ENCODE measurements at places on chromosomes 2 and 18.

DNA sequence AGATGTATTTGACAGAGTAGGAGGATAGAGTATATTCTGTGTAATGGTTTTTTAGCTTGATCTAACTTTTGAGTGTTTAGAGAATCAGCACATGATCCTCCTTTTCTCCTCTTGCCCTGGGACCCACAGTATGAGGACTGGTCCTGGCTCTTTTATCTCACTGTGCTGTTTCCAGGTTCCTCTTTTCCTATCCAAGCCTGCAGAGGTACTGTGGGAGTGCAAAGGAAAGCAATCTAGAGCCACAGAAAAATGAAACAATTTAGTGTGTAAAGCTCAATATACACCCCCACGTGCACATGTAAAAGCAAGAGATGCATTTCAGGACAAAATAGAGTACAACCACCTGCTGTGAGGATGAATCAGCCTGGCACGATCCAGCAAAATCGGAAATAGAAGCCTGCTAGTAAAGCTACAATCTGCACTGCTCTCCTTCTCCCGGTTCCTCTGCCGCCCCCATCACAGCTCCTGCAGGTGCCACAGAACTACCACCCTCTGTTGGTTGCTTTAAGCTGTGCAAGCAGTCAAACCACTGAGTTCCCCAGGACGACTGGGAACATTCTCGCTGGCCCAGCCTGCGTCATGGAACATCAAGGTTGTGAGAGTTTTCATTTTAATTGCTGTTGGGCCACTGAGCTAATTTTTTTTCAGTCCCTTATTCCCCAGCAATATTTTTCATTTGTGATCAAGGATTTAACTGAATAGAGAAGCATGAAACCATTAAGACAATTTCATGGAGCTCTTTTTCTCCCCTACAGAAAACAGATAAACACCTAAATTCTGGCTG, 47.8 kb upstream of the MAPRE3 start:
- DNase-seq = no peak

DNA sequence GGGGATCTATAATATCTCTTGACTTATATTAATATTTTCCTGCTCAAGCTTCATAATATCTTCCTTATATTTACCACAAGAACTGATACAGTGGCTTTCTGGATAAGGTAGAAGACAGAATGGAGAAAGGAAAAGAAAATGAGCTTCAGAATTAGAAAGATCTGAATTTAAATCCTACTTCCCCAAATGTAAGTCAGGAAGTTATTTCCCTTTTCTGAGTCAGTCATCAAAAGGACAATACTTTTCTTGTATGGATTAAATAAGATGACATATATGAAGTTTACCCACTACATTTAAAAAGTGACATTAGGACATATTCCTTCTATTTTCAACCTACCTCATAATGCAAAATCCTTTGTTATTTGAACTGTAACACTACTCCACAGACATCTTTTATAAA, 19.0 kb downstream of the KRCC1 start:
- DNase-seq = no peak

DNA sequence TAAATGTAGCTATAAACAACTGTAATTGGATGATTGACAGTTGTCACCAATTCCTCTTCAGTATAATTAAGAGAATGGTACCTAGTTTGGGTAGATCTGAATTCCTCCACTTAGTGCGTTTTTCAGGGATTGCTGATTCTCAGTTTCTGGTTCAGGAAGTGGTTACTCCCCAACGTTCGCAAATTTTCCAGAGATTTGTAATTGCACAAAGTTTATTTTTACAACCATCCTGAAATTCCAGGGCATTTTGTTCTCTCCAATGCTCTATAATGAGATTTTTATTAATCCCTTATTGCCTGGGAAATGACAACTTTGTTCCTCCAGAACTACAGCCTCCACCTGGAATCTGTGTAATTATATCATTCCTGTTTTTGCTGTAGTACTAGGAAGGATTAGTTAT, 710.6 kb upstream of the ZEB2 start:
- no peak for DNase-seq

DNA sequence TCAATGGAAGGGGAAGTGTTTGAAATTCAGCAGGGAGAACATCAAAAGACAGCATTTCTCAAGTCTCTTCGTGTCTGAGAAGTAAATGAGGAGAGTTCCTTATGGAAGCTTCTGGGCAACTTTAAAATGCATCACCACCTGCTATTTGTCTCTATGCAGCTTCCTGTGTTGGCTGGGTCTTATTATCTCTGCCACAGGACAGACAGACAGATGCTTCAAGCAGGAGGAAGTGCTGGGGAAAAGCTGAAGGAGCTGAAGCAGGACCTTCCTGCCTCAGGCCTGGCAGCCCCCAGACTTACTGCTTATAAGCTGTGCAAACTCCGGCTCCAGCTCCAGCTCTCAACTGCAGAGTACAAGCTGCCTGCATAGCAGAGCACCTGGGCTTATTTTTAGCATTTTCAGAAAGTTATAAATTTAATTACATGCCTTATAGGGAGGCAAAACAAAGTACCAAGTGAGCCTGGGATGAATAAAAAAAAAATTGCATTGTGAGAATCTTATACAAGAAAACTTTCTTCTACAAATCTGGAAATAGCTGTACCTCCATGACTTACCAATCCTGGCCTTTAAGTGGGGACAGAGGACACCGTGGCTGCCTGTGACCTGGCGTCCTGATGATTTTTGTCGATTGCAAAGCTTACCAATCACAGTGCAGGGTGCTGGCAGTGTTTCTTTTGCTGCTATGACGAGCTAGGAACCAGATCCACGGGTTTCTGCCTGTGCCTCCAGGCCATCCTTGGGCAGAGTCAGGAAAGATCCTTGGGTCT, 206.3 kb downstream of the SEPTIN10 start:
- DNase-seq = no peak

DNA sequence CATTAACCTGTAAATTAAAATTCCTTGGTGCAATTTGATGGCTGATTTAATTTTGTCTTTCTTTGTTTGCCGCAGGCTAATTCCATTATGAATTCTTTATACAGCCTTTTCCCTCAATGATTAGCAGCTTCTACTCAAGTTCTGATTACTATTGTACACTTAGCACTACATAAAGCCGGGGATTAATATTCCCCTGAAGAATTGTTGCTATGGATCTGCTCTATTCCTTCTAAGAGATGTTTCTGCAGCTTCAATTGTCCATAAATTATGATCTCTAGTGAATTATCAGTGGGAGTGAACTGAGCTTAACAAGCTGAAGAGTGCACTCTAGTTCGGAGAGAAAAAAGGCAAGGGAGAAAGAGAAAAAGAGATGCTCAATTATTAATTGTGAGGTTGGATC, 433.7 kb upstream of the SPRED2 start:
- no peak for DNase-seq

GRCh38 chr2:221999717-222000116, 299.1 kb downstream of the PAX3 start:
- no peak for DNase-seq

GRCh38 chr2:72803151-72803550, 22.7 kb downstream of the EXOC6B start:
- DNase-seq = no peak

- no peak for DNase-seq
Observed at GRCh38 chr18:484749-485464, 15.6 kb downstream of the COLEC12 start.

GRCh38 chr2:172600557-172601008, 44.7 kb downstream of the PDK1 start:
- DNase-seq = no peak

GRCh38 chr2:54546518-54546917, 90.4 kb downstream of the SPTBN1 start:
- DNase-seq = no peak

DNA sequence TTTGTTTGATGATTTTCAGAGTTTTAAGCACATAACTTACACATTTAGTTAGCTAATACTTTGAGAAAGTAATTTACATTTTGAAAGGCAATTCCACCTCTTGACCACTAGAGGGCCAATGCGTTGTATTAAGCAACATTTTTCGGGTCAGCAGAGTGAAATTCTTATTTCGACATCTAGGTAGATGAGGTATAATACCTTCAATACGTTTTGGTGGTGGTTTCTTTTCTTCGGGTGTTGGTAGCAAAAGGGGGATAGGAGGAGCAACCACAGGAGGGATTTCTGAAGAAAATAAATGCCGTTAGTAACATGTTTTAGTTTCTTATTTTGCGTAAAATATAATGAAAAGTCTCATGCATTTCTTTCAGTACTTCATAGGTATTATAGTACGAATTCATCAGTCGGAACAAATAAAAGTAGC, 106.3 kb downstream of the TTN start:
- DNase-seq = no peak

DNA sequence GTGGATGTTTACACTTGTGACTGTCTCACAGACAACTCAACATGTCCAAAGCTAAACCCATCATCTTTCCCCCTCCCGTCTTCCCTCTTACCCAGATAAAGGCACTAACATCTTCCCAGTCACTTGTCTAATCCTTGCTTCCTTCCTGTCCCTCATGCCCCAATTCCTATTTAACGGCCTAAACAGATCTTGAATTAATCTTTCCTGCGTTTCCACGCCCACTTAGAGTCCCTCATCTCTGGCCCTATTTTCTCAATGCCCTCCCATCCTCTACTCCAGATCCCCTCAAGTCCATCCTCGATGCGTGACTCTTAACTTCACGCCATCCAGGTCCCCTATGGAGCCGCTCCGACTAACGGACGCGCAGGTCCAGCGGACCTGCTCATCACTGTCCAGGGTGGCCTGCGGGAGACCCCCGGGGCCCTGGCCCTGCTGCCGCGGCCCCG, 682 bp upstream of the SCLY start:
- no peak for DNase-seq

DNA sequence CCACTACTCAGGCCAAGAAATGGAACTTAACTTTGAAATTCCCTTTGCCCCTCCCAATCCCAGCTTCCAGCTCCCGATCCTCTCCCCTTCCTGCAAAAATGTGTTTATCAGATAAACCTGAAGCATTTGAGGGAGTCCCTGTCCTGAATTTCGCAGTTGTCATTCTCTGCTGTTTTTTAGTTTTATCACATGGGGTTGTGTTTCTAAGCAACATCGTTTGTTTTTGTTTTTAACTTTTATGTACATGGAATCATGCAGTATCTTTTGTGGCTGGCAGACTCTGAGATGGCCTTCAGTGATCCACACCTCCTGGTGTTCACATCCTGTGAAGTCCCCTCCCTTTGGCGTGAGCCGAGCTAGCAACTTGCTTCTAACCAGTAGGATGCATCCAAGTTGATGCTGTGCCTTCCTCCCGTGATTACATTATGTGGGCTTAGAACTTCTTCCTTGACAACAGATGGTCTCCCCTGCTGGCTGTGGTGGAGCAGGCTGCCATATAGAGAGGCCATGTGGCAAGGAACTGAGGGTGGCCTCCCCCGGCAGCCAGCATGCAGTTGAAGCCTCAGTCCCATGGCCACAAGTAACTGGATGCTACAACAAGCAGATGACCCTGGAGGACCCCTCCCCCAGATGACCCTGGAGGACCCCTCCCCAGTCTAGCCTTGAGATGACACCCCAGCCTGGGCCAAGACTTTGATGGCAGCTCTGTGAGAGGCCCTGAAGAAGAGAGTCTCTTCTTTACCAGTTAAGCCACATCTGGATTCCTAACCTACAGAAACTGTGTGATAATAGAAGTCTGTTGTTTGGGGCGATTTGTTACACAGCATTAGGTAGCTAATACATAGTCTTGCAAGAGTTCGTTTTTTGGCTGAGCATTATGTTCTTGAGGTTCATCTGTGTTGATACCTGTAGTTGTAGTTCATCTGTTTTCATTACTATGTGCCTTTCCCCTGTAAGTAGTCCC, 27.7 kb downstream of the SH3BP4 start:
- DNase-seq = no peak

- DNase-seq = no peak
Observed at GRCh38 chr2:112629823-112630222, 15.9 kb upstream of the SLC20A1 start.

DNA sequence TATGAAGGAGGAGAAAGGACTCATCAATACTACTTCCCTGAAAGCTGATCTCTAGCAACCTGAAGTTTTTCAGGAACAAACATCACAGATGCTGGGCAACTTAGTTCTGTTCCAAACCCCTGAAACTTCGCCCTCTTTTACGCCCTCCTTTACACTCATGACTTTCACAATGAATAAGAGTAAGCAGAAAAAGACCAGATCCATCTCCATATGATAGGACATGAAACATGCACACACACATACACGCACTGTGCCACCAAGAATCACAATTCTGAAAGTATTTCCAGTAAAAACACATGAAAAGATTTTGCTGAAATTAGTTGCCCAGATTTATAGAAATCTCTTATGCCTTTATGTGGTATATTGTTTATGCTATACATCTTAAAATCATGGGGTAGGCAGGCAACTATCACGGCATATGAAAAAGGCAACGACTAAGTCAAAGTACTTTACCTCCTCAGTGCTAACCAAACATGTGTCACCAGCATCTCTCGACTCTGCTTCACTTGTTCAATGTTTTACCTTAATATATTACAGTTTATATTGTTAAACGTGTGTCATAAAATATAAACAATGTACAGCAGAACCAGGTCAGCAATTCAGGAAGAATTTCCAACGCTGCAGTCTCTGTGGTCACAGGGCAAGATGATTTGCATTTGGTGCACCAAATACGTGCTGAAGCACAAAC, 47.8 kb downstream of the NHEJ1 start:
- DNase-seq = no peak

DNA sequence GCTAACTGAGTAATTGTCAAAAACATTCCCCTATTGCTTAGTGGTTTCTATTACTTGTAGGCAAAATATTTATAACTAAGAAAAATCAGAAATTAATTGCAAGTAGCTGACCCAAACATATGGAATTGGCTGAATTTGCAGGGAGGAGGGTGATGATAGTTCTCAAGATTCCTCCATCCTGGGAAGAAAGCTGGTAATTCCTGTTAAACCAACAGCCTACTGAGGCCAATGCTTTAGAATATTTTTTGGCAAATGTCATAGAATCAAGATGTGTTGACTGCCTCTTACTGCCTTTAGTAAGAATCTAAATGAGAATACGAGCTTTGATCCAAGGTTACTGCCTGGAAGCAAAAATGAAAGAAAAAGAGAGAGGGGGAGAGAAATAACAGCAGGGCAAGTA, 120.0 kb downstream of the COL6A3 start:
- DNase-seq = no peak

- DNase-seq = no peak
Observed at GRCh38 chr18:76578571-76579300, 83.7 kb upstream of the ZNF516 start.

DNA sequence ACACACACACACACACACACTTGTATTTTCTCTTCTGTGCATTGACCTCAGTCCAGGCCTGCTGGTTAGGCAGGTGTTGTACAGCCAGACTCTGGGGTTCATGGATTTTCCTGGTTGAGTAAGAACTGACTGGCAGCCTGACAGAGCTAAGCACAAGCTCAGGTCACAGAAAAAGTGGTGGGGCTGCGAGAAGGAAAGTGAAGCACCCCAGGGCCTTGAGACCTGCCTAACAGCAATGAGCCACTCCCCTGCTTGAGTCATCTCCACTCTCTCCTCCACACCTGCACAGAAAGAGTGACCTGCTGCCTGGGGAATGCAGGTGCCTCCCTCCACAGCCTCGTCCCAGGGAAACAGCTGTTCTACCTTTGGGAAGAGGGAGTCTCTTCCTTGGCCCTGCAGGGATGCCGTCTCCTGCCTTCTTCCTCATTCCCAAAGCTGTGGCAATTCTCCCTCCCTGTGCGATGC, 91.4 kb upstream of the LGALSL start:
- no peak for DNase-seq

GRCh38 chr2:71702971-71703898, 249.9 kb downstream of the DYSF start:
- DNase-seq = no peak

Measured in T-cell (primary cell).